ENCODE measurements at places on chromosomes 13 and 19.

DNA sequence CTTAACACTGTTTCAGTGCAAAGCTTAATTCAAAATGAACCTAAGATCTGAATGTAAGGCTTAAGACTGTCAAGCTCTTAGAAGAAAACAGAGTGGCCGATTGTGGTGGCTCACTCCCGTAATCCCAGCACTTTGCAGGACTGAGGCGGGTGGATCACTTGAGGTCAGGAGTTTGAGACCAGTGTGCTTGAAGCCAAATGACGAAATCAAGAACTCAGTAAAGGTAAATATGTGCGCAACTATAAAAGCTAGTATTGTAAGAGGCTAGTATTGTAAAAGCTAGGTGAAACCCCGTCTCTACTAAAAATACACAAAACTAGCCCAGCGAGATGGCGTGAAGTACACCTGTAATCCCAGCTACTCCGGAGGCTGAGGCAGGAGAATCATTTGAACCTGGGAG, 12.7 kb downstream of the ATP4B start:
- no peak for DNase-seq

- DNase-seq = no peak
Measured at GRCh38 chr19:1423436-1424191, 14.6 kb upstream of the RPS15 start.

- DNase-seq = peak; percentile 57
Measured at GRCh38 chr13:99307648-99308339, 595 bp upstream of the GPR183 start.

- DNase-seq = no peak
Measured at GRCh38 chr13:114151031-114151430, 18.6 kb upstream of the RASA3 start.

DNA sequence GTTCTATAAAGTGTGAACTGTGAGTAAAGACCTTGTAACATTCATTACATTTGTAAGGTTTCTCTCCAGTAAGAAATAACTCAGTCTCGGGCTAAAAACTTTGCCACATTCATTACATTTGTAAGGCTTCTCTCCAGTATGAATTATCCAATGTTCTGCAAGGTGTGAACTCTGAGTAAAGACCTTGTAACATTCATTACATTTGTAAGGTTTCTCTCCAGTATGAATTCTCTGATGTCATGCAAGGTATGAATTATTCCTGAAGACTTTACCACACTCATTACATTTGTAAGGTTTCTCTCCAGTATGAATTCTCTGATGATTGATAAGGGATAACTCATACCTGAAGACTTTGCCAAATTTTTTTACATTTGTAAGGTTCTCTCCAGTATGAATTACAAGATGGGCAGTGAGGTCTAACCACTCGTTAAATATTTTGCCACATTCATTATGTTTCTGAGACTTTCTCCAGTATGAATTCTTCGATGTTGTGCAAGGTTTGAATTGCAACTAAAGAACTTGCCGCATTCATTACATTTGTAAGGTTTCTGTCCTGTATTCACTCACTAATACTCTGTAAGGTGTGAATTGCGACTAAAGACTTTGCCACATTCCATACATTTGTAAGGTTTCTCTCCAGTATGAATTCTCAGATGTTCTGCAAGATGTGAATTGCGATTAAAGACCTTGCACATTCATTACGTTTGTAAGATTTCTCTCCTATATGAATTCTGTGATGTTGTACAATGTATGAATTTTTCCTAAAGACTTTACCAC, 21.2 kb downstream of the ZNF578 start:
- no peak for DNase-seq

DNA sequence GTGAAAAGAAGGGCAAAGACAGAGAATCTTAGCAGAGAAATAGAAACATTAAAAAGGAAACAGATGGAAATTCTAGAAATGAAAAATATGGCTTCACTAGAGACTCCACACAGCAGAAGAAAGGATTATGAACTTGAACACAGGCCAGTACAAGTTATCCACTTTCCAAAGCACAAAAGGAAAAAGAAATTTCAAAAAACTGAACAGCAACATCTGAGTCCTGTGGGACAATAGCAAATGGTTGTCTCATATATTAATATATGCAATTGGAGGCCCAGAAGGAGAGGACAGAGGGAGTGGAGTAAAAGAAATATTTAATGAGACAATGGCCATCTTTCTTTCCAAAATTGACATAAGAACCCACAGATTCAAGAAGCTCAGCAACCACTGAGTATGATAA, 141.7 kb upstream of the GJB6 start:
- DNase-seq = no peak

DNA sequence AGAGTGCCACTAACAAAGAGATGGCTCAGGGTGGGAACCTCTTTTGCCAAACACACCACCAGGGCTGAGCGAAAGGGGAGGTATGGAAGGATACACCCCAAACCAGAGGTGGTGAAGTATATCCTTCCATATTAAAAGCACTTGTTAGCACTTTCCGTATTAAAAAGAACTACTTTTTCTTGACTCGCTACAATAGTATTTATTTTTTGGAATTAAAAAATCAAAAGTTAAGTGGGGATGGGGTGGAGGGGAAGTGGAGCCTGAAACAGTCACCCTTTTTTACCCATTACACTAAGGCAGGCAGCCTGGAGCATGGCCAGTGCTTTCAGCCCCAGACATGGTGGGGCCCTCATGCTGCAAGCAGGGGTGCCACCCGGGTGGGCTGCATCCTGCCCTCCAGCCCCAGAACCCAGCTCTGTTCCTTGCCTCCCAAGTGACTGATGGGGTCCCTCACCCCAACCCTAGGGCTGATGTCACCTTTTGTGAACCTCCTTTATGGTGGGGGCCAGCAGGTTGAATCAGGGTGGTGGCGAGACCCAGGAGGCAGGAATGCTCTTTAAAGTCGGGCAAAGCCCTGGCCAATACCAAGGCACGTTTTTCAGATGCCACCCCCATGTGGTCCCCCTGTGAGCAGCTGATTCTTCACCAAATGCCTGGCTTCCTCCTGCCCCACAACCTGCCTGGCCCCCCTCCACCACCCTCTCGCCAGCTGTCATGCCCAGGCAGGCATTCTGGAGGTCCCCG, 31.0 kb downstream of the LYL1 start:
- DNase-seq = no peak

DNA sequence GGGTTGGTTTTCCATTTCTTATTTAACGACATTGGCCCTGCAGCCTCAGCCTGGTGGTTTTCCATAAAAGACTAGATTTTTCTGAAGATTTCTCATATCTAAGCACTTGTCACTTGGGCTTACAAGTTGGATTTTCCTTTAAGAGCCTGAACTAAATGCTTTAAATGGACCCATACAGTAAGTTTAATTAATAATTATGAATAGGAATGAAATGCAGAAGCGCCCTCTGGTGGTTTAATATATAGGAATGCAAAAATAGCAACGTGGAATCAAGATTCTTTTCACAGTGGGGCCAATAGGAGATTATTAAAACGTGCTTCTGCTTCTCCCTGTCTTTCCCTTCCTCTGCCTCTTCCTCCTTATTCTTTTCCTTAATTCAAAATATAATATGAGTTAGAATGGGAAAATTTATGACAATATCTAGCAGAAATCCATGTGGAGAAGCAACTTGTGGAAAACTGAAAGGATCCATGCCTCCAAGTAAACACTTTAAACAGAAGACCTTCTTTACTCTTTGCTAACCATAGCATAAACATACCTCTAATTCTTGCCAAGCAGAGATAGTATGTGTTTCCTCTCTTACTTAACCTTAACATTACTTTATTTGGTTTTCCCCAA, 324.0 kb downstream of the GPC5 start:
- DNase-seq = peak; percentile 77

GRCh38 chr13:32035716-32036115, 4.1 kb downstream of the FRY start:
- no peak for DNase-seq

DNA sequence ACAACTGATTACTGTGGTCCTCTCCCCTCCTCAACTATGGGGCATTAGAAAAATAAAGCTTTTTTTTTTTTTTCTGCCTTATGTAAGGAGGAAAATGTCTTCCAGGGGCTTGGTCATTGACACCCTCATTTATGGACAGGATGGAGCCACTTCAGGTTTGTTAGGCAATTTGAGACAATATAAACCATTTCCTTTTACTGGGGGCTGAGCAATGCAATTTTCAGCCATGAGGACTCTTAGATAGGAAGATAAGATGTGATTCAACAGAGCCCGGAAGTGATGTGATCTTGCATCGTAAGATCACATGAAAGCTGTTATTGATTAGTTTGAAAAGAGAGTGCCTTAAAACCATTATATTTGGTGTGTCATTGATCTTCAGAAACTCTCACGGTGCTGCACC, 210.8 kb downstream of the OXGR1 start:
- no peak for DNase-seq

GRCh38 chr13:87147076-87147475, 524.1 kb upstream of the SLITRK5 start:
- DNase-seq = no peak

- no peak for DNase-seq
Measured at GRCh38 chr19:32810452-32810851, 59.1 kb downstream of the SLC7A9 start.

GRCh38 chr19:42176649-42176989, 40.9 kb downstream of the DEDD2 start:
- DNase-seq = no peak

DNA sequence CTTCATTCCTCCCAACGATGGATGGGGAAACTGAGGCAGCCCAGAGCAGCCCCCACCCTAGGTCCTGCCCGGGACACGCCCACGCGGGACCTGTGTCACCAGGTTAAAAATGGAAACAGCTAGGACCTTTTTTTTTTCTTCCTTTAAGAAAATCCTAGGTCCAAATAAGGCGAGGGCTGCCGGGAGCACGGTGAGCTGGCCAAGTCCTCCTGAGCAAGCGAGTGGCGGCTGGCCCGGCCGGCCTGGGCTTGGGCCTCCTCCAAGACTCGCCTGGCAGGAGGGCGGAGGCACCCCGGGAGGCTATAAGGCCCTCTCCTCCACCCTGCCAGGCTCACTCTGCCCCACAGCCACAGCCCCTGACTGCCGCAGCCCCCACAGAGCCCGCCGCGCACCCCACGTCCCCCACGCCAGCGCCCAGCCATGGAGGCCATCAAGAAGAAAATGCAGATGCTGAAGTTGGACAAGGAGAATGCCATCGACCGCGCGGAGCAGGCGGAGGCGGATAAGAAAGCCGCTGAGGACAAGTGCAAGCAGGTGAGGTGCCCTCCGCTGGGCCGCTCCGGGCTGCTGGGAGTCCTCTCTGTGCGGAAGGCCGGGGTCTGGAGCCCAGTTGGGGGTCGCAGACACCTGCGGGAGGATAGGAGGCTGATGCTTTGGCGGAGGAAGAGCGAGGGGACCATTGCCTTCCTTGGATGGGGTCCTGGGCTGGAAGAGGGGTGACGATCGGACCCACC, 8.9 kb upstream of the TPM4 start:
- DNase-seq = no peak

DNA sequence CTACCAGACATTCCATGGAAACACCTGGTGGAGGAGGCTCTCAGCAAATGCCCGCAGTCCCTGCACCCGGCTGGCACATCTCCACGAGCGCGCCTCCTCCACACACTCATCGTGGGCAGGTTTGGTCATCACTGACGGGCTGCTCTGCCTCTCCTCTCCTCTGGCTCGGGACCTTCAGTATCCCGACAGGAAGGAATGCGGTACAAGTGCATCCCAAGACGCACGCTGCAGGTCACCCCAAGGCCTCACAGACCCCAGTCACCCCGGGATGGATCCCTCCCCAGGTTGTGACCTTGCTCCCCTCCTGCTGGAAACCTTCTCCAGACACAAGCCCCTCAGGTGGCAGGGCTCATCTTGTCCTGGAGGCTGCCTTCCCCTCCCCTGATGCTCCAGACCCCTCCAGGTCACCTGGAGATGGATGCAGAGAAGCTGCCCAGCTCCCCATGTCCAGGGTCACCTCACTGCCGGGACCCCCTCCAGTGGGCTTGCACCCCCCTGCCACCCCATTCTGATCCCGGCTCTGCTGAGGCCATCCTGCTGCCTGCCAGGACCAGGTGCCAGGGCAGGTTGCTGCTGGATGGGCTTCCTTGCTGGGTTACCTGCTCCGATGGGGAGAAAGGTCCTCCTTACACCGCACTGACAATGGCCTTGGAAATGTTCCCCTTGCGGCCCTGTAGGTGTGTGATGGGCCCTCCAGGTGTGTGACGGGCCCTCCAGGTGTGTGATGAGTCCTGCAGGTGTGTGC, 29.9 kb downstream of the C13orf46 start:
- DNase-seq = no peak

DNA sequence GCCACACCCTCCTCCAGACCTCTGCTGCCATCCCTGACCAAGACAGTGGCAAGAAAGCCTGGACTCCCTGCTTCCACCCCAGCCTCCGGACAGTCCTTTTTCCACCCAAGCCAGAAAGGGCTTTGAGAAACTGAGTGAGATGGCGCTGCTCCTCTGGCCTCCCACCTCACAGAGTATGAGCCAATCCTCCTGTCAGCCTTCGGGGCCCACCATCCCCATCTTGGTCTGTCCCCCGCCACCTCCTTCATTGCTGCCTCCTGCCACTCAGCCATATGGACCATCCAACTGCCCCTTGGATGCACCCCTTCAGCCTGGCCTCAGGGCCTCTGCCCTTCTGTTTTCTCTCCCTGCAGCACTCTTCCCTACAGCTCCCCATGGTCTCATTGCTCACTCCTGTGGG, 125.7 kb downstream of the CRYL1 start:
- DNase-seq = no peak

- DNase-seq = no peak
Measured at GRCh38 chr13:97986835-97987234, 33.4 kb downstream of the IPO5 start.

DNA sequence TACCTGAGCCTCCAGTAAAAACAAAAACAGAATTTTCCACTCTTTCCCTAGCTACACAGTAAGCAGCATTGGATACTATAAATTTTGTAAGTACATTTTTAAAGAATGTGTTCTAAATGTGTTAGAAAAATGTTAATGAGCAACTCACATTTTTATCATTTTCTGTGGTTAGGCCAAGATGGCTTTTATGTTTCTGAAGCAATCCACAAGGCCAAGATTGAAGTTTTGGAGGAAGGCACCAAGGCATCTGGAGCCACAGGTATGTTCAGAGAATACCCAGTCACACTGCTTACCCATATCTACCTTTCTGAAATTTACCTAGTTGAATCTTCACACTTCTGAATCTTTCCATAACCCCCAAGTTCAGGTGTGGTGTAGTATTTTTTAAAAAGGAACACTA, 21.6 kb downstream of the SERPINE3 start:
- DNase-seq = no peak

DNA sequence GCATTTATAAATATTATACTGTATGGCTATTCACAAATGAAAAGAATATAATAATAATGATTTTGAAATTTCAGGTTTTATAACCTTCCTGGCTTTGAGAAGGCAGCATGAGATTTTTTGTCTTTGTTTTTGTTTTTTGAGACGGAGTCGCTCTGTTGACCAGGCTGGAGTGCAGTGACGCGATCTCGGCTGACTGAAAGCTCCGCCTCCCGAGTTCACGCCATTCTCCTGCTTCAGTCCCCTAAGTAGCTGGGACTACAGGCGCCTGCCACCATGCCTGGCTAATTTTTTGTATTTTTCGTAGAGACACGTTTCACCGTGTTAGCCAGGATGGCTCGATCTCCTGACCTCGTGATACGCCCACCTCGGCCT, 64.1 kb downstream of the ZNF429 start:
- DNase-seq = peak; percentile 71

GRCh38 chr13:73261739-73262216, 203.0 kb downstream of the KLF5 start:
- peak; percentile 5 for DNase-seq
